NCI-H526 treated with DMSO at 0.1 percent for 48 hours (cell line): ENCODE measurements at places on chromosomes 4 and X.

DNA sequence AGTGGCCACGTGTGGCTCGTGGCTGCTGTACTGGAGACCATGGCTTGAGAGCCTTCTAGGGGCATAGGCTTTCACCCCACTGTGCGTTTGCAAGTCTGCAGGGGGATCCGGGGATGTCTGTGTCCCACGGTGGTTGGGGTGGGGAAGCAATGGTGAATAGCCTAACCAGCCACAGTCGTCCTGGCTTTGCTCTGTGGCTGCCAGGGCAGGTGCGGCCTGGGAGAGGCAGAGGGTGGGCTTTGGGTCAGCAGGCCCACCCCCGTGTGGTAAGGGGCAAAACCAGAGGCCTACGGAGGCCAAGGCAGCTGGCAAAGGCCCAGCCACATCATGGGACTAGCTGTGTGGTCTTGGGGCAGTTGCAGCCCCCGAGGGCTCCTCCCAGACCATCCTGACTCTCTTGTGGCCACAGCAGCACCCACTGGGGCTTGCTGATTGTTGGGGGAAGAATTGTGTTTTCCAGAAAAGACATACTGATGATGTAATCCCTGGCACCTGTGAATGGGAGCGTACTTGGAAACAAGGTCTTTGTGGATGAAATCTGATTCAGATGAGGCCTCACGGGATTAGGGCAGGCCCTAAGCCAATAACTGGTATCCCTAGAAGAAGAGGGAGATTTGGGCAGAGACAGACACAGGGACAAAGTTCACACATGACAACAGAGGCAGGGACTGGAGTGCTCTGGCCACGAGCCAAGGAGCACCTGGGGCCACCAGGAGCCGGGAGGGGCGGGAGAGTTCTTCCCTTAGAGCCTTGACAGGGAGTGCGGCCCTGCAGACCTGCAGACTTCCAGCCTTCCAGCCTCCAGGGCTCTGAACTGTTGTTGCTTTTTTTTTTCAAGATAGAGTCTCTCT is 2.9 kb downstream of the CPZ start:
- no peak for DNase-seq

DNA sequence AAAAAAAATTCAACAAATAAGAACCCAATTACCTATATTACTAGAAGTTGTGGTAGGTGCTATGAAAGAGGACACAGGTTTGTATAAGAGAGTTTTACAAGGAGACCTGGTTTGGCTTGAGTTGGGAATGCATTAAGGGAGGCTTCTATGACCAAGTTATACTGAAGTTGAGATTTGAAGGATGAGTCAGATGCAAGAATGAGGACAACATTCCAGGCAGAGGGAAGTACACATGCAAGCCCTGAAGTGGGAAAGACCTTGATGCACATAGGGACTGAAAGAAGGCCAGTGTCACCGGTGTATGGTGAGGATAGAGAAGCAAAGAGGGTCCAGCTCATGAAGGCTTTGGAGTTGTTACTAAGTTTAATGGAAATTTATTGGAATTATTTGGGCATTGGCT is 52.2 kb downstream of the ANK2 start:
- no peak for DNase-seq

DNA sequence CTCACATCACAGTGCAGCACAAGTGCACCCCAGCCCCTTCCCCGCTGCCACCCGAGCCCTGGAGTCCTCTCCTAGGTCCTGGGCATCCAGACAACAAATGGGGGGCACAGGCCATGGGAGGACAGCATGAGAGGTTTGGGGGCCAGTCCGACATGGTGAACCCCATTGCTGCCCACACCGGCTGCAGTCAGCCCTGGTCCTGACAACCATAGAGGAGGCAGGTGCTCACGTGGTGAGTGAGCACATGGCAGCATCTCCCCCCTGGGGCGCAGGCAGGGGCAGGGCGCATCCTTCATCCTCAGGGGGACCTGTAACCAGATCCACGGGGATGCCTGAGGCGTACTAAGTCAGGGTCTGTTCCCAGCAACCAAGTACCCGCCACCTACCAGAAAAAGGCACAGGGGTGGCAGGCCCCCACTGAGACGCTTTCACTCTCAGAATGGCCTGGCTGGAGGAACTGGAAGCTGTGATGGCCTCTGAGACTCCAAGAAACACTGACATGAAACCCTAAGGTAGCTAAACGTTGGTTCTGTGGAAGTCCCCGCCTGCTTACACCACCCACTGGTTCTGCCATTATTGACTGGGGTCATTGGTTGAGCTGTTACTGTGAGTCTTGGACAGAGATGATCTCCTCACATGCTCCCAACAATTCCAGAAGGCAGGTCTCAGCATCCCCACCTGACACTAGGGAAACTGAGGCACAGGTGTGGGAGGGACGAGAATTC is 6.5 kb downstream of the ZFYVE28 start:
- no peak for DNase-seq

DNA sequence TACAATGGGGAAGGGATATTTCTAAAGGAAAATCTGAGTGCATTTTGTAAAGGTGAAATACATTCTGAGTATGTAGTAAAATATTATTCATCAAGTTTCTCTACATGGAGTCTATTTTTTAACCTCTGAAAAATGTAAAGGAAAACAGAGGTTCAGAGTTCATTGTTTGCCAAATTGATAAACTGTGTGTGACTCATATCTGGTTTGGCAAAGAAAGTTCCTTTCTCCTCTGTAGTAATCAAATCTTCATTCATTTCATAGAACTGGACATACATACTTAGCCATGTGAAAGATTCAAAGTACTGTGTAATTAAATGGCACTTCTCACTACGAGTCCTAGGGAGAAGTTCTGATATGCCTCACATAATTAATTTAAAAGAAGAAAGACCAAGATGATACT is 61.6 kb downstream of the HPGD start:
- no peak for DNase-seq

DNA sequence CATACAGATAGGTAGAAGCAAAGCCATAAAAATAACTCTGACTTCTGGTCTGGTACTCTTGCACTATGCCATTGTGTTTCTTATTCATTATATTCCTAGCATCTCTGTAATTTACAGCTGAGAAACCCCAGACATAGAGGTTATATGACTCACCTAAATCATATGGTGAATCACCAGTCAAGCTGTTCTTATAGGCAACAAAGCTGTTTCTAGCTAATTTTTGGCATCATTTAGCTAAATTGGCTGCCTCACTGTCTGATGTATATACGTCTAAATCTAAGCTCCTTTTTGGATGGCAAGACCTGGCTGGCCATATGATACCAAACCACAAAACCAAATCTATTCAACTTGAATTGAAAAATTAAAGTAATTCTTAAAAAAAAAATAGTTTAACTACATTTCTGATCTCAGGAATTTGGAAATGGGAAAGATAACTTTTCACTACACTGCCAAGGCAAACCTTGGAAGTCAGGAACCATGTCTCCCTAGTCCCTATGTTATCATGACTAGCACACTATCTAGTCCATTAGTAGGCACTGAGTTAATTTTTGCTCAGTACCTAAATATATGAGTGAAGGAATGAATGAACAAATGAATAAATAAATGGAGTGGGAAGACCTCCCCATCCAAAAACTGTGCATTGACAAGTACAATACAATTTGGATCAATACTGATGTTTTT is 41.3 kb upstream of the STAG2 start:
- DNase-seq: no peak

- DNase-seq: no peak
Observed at GRCh38 chr4:185358514-185358913, 37.2 kb downstream of the LRP2BP start.

GRCh38 chr4:3039706-3040366 is 34.5 kb downstream of the HTT-AS start:
- no peak for DNase-seq

DNA sequence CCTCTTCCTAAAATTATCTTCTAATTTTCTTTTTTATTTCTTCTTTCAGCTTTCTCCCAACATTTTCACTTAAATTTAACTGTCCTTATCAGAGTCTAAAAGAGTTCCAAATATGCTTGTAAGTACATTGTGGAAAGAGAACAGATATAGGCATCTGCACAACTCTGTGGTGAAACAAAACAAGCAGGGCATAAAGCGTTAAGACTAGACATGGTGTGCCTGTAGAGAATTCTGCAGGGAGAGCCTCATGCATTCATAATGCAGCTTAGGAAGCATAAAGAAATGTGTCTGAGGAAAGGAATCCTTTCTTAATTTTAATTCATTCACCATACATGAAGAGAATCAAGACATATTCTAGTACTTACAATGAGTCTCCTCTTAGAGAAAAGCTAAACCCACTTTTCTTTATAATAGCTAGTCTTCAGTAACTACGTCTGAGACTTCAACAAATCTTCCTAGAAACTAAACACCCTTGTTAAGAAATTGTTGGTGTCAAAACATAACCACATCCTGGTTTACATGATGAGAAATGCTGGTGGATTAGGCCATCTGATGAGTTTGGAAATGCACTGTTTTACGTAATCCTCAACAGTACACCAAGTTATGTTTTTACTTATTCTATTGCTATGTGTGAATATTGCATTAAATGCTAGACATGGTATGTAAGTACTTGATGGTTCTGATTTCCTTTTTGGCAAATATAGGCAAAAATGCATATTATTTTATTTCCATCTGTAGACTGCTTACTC is 307.8 kb upstream of the GIMD1 start:
- no peak for DNase-seq

DNA sequence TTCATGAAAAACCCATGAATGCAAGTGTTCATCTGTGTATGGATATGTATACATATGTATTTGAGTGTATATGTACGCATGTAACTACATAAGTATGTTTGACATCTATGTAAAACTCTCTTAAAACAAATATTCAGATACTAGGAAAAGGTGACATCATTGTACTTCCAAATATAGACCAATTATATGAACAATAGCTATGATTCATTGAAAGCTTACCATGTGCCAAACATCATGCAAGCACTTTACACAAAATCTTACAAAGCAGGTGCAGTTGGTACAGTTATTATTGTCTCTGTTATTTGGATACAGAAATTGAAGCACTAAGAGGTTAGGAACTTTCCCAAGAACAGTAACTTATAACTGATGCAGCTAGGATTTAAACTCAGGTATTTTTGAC is 21.4 kb downstream of the MAGEB17 start:
- no peak for DNase-seq

DNA sequence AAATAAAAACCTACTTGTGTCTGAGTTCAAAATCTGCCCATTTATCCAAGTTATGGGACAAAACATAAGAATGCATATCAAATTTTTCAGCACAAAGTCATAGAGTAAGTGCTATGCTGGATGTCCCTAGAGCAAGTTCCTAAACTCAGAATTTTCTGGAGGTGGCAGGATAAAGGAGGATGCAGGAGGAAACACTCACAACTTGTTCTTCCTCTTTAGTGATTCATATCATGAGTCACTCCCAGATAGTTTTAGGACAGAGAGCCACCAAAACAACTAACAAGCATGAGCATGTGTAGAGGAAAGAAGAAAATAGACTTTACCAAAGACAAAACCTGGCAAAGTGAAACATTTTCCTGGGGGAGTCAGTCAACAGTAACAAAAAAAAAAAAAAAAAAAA is 302.7 kb downstream of the KCTD8 start:
- no peak for DNase-seq

GRCh38 chrX:46704767-46705386 is 54.0 kb downstream of the SLC9A7 start:
- no peak for DNase-seq

- DNase-seq: peak; percentile 17
Observed at GRCh38 chrX:149471397-149471796, 33.7 kb downstream of the IDS start.

- DNase-seq: peak; percentile 3
Observed at GRCh38 chr4:3106339-3107186, 32.1 kb downstream of the HTT start.

DNA sequence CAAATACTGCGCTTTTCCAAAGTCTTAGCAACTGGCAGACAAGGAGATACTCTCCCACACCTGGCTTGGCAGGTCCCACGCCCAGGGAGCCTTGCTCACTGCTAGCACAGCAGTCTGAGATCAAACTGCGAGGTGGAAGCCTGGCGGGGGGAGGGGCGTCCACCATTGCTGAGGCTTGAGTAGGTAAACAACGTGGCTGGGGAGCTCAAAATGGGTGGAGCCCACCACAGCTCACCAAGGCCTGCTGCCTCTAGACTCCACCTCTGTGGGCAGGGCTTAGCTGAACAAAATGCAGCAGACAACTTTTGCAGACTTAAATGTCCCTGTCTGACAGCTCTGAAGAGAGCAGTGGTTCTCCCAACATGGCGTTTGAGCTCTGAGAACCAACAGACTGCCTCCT is 23.0 kb upstream of the NFKB1 start:
- DNase-seq: no peak

DNA sequence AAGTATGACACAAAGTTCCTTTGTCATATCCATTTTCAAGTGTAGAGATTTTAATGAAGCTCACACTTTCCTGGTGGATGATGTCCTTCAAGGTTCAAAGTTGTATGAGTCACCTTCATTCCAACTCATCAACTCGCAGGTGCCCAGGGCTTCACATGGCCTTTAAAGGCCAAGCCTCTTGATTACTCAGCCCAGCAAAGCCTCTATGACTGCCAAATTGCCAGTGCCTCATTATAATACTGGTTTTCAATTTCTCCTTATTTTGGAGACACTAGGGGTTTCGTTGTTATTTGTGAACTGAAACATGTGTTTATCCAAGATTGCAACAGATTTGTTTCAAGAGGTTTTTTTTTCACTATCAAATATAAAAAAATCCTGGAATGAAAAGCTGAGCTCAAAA is 45.9 kb upstream of the PPP3CA start:
- DNase-seq: no peak

GRCh38 chr4:112823606-112824005 is 186.7 kb downstream of the LARP7 start:
- no peak for DNase-seq

DNA sequence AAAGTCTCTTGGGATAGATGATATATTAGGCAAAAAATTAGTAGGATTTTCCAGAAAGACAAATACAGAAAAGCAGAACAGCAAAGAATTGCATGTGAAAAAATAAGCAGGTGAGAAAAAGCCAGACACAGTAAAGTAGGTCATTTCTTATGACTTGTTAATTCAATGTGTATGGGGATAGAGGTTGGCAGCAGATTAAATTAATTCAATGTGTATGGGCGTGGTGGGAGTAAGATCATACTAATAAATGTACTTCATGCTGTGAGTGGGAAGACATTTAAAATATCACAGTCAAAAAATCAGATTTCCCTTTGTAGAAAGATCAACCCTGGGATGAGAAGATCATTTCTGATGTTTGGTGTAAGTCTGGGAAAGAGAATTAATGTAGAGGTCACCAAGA is 1146.4 kb upstream of the INTU start:
- no peak for DNase-seq

DNA sequence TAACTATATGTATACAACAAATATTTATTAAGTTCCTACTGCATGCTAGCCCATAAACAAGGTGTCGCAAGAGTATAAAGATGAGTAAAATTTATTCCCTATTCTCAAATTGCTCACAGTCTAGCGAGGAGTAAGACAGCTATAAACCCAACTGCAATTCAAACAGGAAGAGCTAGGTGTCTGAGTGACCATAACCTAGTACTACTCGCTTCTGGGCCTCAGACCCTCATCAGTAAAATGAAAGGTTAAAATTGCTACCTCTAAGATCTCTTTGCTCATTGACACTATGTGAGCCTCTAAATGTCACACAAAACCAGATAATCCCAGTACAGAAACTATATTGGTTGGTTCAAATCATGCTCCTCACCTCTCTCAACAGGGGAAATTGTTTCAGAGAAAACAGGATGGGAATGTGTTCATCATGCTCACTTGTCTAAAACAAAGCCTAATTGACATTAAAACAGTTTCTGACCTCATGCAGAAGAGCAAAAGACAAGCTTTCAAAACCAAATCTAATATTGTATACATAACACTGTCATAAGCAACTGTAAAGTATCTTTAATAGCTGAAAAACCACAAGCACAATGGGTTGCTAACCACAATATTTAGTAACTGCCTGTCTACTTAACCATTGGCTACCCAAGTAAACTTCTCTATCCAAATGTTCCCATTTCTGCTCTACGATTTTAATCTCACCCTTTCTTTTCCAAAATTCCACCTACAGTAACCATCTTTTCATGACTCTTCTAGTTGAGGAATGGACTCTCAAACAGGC is 264.6 kb upstream of the FMR1 start:
- DNase-seq: no peak
